ENCODE measurements at places on chromosomes 13 and 19. TPM values are rescaled to one million over a fixed set of nuclear protein-coding genes. Genes with fewer than 3 reads are reported as not detected.

Gene ZNF667
- total RNA-seq, result 2.6 TPM

Gene CEACAM16
- total RNA-seq, result not detected

Gene WBP4
- total RNA-seq, result 6.2 TPM

Gene GPR183
- 0.58 TPM for total RNA-seq

Gene NPAS1
- 0.05 TPM for total RNA-seq

Gene NTF4
- total RNA-seq, result not detected

Gene LHB
- total RNA-seq, result not detected

Gene RELB
- total RNA-seq, result 46.9 TPM

Gene SLC35E1
- total RNA-seq, result 45.6 TPM

Gene IGFLR1
- total RNA-seq, result 4.3 TPM

Gene ZNF208
- total RNA-seq, result not detected

Gene PSG3
- total RNA-seq, result 0.29 TPM

Gene ODAD3
- 1.4 TPM for total RNA-seq

Gene EMP3
- 44.7 TPM for total RNA-seq

Gene ZNF737
- total RNA-seq, result 12.8 TPM

Gene MAMSTR
- total RNA-seq, result 0.29 TPM

Gene NTN5
- total RNA-seq, result 1.4 TPM

Gene LGI4
- total RNA-seq, result not detected

Gene CBLC
- not detected for total RNA-seq

Gene PLVAP
- 5.4 TPM for total RNA-seq

Gene VSIG10L
- total RNA-seq, result 0.82 TPM

Gene MYO1F
- 0.15 TPM for total RNA-seq

Gene SIGLEC8
- total RNA-seq, result not detected

Gene ZSWIM9
- 3.6 TPM for total RNA-seq

Gene GGN
- 1.5 TPM for total RNA-seq

Gene TUBA3C
- not detected for total RNA-seq

Gene MCEMP1
- not detected for total RNA-seq

Gene IL11
- total RNA-seq, result 3.1 TPM

Gene ZNF93
- total RNA-seq, result 17.7 TPM

Gene ARHGEF7
- total RNA-seq, result 197 TPM

Gene C1QTNF9
- total RNA-seq, result not detected

Gene ANGPTL8
- total RNA-seq, result not detected

Gene SLC8A2
- not detected for total RNA-seq

Gene KLK3
- not detected for total RNA-seq

Gene GPC6
- 11.0 TPM for total RNA-seq

Gene SHD
- not detected for total RNA-seq

Gene LILRB2
- not detected for total RNA-seq

Gene IL12RB1
- total RNA-seq, result 0.12 TPM

Gene PRKCG
- total RNA-seq, result not detected
